Esophagus squamous epithelium (tissue), 5 donors: ENCODE measurements at places on chromosomes 2 and 18.

DNA sequence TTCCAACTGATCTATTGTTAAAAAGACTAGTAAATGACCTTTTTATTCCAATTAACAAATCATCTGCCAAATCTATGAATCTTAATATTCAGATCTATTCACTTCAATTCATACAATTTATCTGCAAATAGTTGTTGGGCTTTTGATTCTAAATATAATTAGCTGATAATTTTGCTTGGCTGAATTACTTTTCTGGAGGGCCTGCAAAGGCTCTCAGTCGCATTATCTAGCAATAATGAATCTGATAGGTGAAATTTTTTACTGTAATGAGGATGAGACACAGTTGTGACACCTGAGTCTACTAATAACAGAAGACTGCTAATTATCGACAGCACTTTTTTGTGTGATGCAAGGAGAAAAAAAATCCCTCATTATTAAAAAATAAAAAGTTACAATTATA lies 565.1 kb downstream of the ZEB2 start:
- no peak for DNase-seq

DNA sequence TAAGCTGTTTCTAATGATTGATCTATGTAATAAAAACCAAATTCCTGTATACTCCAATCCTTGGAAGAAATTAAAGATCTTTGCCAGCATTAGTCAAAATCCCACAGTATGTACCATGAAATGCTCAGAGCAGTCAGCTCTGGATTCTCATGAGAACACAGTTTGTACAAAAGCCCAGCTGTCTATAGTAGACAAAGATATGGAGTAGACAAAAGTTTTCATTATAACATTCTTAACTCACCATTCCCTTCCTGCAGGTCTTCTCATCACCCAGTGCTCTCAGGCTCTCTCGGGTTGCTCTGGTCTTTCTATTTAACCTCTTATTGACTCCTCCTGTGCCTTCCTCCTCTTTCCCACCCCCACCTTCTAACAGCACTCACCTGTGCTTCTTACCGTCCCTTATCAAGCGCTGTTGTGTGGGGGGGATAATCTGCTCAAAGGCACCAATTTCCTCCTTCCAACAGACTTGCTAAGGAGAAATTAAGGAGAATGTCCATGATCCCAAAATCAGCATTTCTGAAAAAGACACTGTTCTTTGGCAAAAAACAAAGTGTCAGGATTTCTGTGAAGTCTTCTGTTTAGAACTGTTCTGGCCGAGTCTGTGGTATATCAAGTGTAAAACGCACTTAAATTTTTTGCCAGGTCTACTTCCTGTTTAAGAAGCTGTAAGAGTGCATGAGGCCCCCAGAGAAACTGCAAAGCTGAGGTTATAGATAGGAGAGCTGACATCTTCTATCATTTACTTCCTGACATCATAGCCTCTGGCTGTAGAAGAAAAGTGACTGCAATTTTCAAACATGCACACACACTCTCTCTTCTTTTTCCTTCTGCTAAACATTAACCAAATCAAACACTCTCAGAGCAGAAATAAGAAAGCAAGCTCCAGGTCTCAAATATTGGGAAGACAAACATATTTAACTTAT lies 144.1 kb downstream of the EVA1A start:
- DNase-seq: no peak

DNA sequence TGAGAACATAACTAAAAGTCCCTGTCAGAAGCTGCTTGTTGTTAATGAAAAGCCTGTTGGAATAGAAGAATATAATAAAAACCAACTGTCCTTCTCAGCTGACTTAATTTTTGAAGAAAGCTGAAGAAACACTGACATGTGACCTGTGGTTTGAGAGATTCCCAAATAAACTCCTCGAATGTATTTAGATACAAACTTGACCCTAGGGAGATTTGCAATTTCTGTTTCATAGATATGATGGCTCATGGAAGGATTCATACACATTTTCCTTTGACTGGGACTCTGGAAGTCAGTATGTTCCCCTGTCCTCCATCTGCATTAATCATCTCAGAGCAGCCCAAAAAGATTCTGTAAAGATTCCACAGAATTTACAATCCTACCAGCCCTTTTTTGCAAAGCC lies 195.1 kb downstream of the TMEM247 start:
- DNase-seq: no peak

DNA sequence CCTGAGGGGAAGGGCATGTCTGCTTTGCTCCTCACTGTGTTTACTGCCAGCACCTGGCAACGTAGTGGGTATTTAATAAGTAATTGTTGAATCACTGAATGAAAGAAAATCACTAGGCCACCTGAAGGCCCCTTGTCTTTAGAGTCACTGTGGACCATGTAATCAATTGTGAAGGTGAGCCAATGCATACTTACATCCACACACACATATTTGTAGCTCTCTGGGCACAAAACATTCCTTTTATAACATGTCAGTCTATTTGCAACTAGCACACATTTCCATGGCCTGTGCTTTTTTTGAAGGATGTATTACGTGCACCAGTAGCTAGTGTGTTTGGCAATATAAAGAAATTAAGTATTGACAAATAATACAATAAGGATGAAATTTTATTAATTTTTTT lies 11.2 kb downstream of the ATP8B1 start:
- no peak for DNase-seq

DNA sequence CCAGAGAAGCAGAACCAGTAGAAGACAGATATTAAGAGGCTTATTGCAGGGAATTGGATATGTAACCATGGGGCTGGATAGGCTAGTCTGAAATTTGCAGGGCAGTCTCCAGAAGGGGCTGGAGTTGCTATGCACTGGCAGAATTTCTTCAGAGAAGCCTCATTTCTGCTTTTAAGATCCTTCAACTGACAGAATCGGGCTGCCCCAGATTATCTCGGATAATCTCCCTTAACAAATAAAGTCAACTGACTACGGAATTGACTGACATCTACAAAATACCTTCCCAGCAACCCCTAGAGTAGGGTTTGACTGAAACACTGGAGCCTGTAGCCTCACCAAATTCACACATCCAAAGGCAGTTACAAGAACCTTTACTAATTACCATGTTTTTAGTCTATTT lies 136.4 kb downstream of the SOCS6 start:
- no peak for DNase-seq

GRCh38 chr2:218734190-218734975 lies 23.7 kb downstream of the TTLL4 start:
- no peak for DNase-seq

DNA sequence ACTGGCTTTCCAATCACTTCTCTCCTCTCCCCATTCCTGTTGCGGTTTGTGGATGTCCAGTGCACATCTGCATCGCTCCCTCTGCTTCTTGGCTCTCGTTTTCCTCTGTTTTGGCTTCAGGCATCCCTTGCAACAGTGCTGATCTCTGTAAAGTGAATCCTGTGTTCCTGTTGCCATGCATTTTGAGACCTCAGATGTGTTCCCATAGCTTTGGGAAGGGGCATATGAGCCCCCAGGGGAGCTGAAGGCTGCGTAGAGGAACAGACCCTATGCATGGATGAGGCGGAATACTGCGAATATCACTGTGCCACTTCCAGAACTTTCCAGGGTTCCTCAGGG lies 168.4 kb upstream of the HAAO start:
- DNase-seq: no peak

DNA sequence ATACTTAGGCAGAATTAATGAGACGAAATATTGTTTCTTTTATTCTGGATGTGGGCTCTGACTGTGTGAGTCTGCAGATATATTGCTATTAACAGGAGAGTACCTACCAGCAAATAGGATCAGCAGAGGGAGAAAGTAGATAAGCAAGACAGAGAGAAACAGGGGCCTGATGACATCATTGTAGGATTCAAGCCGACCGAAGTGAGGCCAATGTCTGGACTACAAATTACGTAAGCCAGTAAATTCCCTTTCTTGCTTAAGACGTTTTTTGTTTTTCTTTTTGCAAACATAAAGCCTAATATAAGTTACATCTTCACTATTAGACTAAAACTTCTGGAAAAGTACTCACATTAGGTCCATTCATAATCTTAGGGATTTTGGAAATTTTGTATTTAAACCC lies 21.4 kb upstream of the PTPRM start:
- DNase-seq: no peak

DNA sequence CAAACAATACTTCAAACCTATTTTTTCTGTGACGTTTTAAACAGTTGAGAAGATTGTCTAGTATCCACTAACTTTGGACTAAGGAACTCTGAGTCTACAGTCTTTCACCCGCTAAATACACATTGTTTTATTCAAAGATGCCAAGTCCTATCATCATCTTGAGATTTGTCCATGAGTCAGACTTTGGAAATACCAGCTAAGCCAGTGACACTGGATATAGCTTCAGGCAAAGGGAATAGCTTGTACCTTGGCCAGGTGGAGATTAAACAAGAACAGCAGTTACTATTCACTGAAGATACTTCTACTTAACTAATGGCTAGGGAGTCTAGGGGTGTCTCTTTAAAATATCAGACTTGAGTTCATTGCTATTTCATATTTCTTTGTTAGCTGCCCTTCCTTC lies 137.5 kb downstream of the COMMD1 start:
- no peak for DNase-seq

DNA sequence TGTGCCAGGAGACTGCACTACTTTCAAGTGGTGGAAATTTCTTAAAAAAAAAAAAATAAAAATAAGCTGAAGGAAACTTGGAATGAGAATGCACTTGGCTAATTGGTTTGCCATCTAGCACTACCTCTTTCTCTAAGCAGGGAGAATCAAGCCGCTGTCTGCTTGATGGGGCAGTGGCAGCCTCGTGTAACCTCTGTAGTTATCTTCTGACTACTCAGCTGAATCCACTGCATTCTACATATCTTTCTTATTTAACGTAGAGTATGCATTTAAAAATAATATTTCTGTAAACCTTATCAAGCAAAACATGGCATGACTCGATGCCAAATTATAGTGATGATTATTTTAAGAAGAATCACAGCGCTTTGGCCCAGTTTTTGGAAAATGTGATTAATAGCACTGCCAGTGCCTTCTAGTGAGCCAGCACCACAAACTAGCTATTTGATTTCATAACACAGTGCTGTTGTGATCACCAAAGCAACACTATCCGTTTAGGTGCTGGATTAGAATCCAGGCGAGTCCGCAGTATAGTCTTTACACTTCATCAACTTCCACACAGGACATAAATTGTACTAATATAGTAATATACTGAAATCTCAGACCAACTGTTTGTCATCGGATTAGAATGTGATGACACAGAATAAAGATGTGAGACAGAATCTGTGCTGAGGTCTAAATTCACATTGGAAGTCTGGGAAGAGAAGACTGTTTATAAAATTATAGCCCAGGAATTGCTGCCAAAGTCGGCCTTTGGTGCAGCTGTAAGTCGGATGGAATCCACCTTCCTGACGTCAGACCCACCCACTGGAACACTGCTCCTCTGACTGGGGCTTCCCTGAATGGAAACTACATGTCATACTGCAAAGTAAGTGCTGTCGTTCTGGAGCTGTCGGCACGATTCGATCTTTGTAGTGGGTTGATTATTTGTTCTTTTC lies 136.5 kb upstream of the ETAA1 start:
- DNase-seq: no peak

DNA sequence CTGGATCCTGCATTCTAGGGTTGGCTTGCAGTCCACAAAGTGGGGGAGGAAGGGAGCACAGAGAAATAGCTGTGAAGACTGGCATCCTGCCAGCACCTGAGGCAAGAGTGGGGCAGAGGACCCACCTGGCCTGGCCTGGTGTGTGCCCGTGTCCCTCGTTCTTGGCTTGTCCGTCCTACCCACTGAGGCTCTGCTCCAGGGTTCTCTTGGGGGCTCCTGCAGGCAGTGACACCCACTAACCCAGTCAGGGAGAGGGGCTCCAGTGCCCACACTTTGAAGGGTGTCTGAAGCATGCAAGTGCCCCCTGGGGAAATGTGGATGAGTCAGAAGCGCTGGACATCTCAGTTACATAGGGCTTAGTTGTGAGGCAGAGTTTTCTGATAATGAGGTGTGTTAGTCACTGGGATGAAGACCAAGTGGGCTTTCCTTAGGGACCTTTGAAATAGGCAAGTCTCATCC lies 79.4 kb downstream of the SLC4A3 start:
- no peak for DNase-seq

GRCh38 chr2:34806396-34806795 lies 1207.3 kb upstream of the FAM98A start:
- no peak for DNase-seq

DNA sequence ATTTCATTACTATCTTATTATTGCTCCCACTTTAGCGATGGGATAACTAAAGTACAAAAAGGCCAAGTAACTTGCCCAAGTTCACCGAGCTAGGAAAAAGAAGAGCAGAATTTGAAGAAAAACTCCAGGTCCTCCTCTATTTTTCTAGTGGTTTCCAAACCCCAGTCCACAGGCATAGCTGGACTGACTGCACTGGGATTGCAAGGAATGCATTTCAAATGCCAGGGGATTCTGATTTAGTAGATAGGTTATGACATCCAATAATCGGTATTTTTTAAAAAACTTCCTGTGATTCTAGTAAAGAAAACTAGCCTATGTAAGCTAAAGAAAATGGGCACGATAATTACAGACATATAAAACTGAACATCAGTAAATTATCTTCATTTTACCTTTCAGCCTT lies 62.7 kb upstream of the GALNT5 start:
- DNase-seq: no peak

DNA sequence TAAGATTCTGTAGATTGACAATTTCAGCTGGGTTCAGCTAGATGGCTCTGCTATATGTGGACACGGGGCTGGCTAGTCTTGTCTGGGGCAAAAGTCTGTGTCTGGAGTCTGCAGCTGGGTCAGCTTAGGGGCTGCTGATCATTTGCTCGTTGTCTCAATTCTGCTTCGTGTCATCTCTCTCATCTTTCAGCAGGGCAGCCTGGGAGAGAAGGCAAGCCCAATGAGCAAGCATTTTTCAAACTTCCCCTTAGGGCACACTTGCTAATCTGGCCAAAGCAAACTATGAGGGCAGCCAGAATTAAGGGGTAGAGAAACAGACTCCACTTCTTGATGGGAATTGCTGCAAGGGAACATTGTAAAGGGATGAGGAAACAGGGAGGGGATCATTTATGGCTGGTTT lies 462.6 kb downstream of the SLC4A3 start:
- DNase-seq: no peak

- no peak for DNase-seq
These were observed 256.9 kb upstream of the COPS8 start for GRCh38 chr2:236828820-236829219.

DNA sequence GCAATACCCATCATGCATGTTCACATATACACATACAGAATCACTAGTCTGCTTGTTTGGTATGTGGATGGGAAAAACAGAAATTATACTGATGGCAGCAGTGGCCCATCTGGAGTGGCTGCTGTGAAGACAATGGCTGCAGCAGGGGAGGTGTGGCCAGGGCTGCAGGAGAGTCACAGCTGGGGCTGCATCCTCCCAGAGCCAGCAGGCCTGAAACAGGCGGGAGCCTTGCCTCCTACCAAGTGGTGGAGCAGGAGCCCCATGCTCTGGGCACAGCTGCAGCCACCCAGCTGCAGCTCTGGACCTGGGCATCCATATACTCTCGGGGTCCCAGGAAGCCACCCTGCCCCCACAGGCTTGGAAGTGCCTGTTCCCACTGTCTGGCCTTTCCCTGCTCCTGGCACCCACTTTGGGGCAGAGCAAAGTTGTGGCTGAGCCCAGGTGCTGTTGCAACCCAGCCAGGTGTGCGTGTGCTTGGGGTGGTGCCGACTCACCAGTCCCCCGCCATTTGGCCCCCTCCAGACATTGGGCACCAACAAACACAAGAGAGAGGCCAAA lies 136.6 kb downstream of the SPAG16 start:
- DNase-seq: no peak

- DNase-seq: no peak
These were observed 60.1 kb upstream of the RBBP8 start for GRCh38 chr18:22872900-22873537.

GRCh38 chr2:43634604-43635306 lies 2.3 kb upstream of the PLEKHH2 start:
- DNase-seq: no peak
